Left hindlimb (tissue), 1 donor: ENCODE measurements at places on chromosomes 4 and X.
A peak's percentile ranks its signal among the peaks of the same experiment; 100 is the strongest.

- peak; percentile 42 for DNase-seq
These were observed 7.1 kb downstream of the SLC49A3 start for GRCh38 chr4:681736-682451.

DNA sequence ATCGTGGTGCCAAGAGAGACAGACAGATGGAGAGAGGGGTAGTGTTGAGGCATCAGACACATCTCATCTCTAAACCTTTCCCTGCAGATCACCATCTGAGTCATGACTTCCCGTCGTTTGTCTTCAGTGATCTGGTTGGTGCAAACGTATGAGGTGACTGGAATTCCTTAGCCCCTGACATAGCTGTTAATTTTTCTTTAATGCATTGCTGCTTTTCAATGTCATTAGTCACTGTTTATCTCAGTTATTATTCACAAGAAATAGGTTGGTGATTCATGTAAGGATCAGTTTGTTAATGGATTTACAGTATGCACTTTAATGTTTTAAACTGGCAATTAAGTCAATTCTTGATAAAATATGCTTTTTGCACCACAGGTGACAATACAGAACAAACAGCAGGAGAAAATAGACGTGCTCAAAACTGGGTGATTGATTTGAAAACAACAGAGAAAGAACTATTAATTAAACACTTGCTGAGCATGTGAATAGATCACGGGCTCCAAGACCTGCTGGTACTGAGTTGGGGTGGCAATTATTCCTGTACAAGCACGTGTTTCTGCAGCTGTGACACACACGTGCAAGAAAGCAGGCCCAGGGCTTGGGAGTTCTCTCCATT, 1.3 kb upstream of the TMEM154 start:
- DNase-seq: no peak

- no peak for DNase-seq
These were observed 70.1 kb downstream of the ZNF330 start for GRCh38 chr4:141290771-141291170.

GRCh38 chr4:52658641-52659000, 480 bp downstream of the USP46 start:
- peak; percentile 46 for DNase-seq

GRCh38 chr4:9765091-9765490, 16.3 kb upstream of the DRD5 start:
- no peak for DNase-seq

GRCh38 chr4:15521442-15522039, 51.9 kb downstream of the CC2D2A start:
- DNase-seq: no peak
